ENCODE measurements at places on chromosomes 1 and 21.

DNA sequence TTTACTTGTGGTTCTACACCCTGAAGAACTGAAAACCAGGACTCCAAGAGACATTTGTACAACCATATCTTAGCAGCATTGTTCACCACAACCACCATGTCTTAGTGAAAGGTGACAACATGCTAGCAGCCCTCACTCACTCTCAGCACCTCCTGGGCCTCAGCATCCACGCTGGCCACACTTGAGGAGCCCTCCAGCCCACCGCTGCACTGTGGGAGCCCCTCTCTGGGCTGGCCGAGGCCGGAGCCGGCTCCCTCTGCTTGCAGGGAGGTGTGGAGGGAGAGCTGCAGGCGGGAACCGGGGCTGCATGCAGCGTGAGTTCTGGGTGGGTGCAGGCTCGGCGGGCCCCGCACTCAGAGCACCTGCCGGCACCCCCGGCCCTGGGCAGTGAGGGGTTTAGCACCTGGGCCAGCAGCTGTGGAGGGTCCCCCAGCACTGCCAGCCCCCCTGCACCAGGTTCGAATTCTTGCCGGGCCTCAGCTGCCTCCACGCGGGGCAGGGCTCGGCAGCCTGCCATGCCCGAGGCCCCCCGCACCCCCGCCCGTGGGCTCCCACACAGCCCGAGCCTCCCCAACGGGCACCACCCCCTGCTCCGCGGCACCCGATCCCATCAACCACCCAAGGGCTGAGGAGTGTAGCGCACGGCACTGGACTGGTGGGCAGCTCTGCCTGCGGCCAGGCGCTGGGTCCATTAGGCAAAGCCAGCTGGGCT is 9.2 kb downstream of the C1orf159 start:
- no peaks in the 10 kb centered on the region for H3K27me3 ChIP-seq
- no peaks in the 10 kb centered on the region for H3K4me1 ChIP-seq
- H3K4me3 ChIP-seq: no peak overlapping the region
- H3K27ac ChIP-seq: no peak overlapping the region
- no peaks in the 10 kb centered on the region for H3K36me3 ChIP-seq

- no peak for DNase-seq
- H3K27ac ChIP-seq: no peak overlapping the region
- no peaks in the 10 kb centered on the region for H3K36me3 ChIP-seq
- no peaks in the 10 kb centered on the region for H3K27me3 ChIP-seq
- peaks cover 9% of the 10 kb centered on the region for H3K4me1 ChIP-seq
Measured at GRCh38 chr1:186535388-186536133, 74.6 kb upstream of the PDC start.

DNA sequence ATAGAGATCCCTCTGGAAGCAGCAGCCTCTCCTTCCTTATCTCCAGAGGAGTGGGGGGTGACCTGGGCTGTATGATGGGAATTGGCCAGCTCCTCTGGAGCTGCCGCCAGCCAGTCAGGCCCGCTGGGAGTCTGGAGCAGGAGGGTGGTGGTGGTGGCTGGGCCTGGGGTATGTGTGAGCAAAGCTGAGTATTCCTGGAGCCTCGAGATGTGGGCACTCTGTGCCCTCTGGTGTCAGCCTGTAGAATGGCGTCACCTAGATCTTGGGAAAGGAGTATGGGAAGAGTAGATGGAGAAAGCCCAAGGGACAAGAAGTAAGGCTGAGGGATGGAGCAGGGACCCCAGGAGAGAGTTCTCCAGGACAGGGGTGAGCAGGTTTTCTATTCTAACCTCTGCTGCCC is 16.0 kb downstream of the VANGL2 start:
- no peaks in the 10 kb centered on the region for H3K4me1 ChIP-seq
- no peaks in the 10 kb centered on the region for H3K27me3 ChIP-seq
- DNase-seq: no peak
- no peaks in the 10 kb centered on the region for H3K36me3 ChIP-seq
- H3K4me3 ChIP-seq: no peak overlapping the region
- no peak overlapping the region for H3K27ac ChIP-seq

DNA sequence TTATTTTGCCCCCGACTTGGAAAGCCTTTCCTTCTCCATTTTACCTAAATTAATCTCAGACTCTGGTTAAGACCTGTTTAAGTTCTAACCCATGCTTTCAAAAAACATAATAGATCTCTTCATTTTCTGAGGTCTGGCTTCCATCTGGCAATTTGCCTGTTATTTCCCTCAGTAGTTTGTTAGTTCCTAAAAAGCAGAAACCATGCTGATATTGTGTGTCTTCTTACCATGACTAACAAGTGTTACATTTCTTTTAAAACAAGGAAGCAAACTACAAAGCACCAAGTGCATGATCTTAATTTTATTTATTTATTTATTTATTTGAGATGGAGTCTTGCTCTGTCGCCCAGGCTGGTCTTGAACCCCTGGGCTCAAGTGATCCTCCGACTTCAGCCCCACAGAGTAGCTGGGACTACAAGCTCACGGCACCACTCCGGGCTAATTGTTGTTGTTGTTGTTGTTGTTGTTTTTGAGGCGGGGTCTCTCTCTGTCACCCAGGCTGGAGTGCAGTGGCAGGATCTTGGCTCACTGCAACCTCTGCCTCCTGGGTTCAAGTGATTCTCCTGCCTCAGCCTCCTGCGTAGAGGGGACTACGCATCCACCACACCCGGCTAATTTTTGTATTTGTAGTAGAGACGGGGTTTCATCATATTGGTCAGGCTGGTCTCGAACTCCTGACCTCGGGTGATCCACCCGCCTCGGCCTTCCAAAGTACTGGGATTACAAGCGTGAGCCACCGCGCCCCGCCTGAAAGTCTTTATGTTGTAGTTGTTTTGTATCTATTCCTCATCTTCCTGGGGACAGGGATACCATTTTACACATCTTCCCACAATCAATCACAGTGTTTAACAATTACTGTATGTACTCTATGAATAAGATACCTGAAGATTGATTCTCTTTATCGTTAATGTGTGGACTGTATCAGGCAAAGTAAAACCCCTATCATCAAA is 1.3 kb upstream of the PATJ start:
- no peaks in the 10 kb centered on the region for H3K27me3 ChIP-seq
- peak overlapping the region; percentile 96 for H3K27ac ChIP-seq

GRCh38 chr1:170707959-170708655 is 44.2 kb downstream of the PRRX1 start:
- DNase-seq: no peak
- H3K36me3 ChIP-seq: no peaks in the 10 kb centered on the region
- H3K4me1 ChIP-seq: peaks cover 7% of the 10 kb centered on the region
- no peak overlapping the region for H3K4me3 ChIP-seq
- H3K27me3 ChIP-seq: no peaks in the 10 kb centered on the region

- H3K27ac ChIP-seq: peak overlapping the region; percentile 68
- no peaks in the 10 kb centered on the region for H3K36me3 ChIP-seq
- peaks cover 24% of the 10 kb centered on the region for H3K4me1 ChIP-seq
- no peak overlapping the region for H3K4me3 ChIP-seq
Measured at GRCh38 chr1:224457782-224458144, 23.2 kb upstream of the WDR26 start.

DNA sequence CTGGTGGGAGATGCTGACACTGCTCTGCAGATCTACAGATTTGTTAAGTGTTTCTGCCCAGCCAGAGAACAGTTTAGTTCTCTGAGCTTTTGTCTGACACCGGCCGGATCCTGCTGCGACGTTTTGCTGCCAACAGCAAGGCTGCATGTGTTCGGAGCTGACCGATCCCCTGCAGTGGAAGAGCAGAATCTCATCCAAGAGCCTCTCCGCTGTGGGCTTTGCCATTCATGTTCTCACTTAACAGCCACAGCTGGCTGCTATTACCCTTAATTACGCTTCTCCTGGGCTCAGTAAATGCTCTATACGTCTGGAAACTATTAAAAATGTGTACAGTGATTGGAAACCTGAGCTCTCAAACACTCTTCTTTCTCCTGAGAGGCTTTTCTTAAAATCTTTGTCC is 105.3 kb downstream of the BCAR3 start:
- H3K4me1 ChIP-seq: peaks cover 47% of the 10 kb centered on the region
- no peaks in the 10 kb centered on the region for H3K27me3 ChIP-seq
- H3K4me3 ChIP-seq: no peak overlapping the region
- DNase-seq: no peak
- peak overlapping the region; percentile 49 for H3K27ac ChIP-seq

- no peak overlapping the region for H3K27ac ChIP-seq
- H3K36me3 ChIP-seq: no peaks in the 10 kb centered on the region
- no peaks in the 10 kb centered on the region for H3K27me3 ChIP-seq
- no peak for DNase-seq
- no peak overlapping the region for H3K4me3 ChIP-seq
Measured at GRCh38 chr1:210631399-210631798, 302.7 kb downstream of the HHAT start.

DNA sequence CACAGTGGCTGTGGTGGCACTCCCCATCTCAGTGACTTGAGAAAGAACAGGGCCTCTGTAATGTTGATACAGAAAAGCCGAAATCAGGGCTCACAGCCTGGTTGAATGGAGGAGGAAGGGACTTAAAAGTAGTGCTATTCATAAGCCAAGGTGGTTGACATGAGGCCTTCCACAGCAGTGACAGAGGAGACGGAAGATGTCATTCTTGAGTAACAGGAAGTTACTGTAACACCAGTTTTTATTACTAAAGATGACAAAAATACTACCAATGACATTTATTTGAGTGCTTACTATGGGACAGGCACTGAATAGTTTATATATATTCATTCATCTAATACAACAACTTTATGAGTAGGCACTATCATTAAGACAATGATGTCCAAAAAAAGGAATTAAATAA is 52.8 kb upstream of the GNG12 start:
- H3K27me3 ChIP-seq: no peaks in the 10 kb centered on the region
- H3K27ac ChIP-seq: no peak overlapping the region
- no peaks in the 10 kb centered on the region for H3K4me1 ChIP-seq

DNA sequence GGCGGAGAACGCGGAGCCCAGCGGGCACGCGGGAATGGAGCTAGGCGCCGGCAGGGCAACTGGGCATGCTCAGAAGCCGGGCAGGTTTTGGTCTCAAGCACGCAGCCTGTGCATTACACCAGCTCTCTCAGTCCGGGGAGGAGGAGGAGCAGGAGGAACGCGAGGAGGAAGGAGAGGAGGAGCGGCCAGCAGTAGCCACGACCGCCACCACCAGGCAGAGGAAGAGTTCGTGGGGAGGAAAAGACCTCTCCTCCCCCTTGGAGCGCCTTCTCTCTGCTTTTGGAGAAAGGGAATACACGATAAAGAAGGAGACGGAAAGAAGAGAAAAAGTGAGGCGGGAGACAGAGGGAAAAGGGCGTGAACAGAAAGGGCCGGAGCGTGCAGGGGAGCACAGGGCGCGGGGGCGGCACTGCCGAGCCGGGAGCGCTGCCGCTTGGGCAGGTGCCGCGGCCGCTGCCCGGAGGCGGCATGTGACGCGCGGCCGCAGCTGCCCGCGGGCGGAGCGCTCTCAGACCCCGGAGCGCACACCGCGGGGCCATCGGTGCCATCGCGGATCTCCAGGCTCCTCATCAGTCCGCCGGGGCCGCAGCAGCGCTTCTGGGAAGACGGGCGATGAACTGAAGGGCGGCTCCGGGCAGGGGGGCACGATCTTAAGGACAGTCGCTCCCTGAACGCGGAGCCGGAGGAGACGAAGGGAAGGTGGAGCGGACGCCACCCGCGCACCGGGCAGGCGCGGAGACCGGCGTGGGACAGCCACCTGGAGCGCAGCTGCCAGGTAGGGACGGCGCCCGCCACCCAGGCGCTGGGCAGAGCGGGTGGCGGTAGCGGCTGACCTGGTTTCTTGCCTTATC is at the start of gene CHRM3:
TSS of gene CHRM3 (plus strand) at position 116 of the 851 bp plus-strand sequence. CDS start 520,884 bp downstream, outside the sequence.
- H3K27ac ChIP-seq: peak within 1 kb of the TSS; percentile 81
- peaks cover 6% of the 10 kb centered on the region for H3K4me1 ChIP-seq
- no peak for DNase-seq
- no peaks in the 10 kb centered on the region for H3K36me3 ChIP-seq
- H3K27me3 ChIP-seq: peaks cover 30% of the 10 kb centered on the region

- peaks cover 6% of the 10 kb centered on the region for H3K27me3 ChIP-seq
- H3K4me1 ChIP-seq: no peaks in the 10 kb centered on the region
- no peak overlapping the region for H3K4me3 ChIP-seq
- no peak for DNase-seq
- H3K27ac ChIP-seq: no peak overlapping the region
Measured at GRCh38 chr1:202245391-202245790, 51.8 kb downstream of the LGR6 start.

DNA sequence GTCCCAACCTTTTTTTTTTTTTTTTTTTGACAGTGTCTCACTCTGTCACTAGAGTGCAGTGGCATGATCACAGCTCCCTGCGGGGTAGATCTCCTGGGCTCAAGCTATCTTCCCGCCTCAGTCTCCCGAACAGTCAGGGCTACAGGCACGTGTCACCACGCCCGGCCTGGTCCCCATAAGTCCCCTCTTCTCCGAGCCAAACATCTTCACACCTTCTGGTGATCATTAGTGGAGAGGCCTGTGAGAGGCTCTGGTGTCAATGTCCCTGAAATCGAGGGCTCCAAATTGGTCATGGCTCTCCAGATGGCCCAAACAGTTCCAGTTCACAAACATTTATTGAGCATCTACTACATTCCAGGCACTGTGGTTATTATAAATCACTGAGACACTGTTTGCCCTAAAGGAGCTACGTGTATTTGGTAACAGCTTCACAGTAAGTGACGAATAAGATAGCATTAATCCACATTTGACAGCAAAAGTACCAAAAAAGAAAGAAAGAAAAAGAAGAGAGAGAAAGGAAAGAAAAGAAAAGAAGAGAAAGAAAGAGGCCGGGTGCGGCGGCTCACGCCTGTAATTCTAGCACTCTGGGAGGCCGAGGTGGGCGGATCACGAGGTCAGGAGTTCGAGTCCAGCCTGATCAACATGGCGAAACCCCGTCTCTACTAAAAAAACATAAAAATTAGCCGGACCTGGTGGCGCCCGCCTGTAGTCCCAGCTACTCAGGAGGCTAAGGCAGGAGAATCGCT is 867 bp upstream of the TIMM17A start:
- H3K27ac ChIP-seq: peak overlapping the region; percentile 78
- H3K4me3 ChIP-seq: peak overlapping the region; percentile 88
- DNase-seq: no peak
- H3K4me1 ChIP-seq: peaks cover 11% of the 10 kb centered on the region
- peaks cover 24% of the 10 kb centered on the region for H3K36me3 ChIP-seq

GRCh38 chr21:32330784-32331311 is 32.2 kb downstream of the MRAP start:
- no peaks in the 10 kb centered on the region for H3K36me3 ChIP-seq
- peaks cover 15% of the 10 kb centered on the region for H3K4me1 ChIP-seq
- H3K27me3 ChIP-seq: no peaks in the 10 kb centered on the region

DNA sequence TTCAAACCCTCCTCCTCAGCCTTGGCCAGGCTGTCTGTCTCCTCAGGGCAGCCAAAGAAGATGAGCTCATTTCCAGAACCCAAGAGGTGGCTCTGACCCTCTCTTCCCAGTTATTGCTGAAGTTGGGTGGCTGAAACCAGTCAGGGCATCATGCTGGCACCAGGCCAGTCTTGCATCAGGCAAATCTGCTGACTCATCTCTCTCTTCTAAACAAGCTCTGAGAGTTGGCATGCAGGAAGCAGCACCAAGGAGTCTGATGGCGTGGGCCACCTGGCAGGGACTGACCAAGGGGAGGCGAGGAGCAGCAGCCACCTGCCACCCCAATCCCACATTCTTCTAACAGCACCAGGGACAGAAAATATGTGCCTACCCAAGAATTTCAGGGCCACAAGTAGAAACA is 104.8 kb upstream of the ATP1A1 start:
- H3K4me3 ChIP-seq: no peak overlapping the region
- DNase-seq: no peak
- no peaks in the 10 kb centered on the region for H3K4me1 ChIP-seq
- H3K27ac ChIP-seq: no peak overlapping the region
- H3K36me3 ChIP-seq: no peaks in the 10 kb centered on the region
- H3K27me3 ChIP-seq: no peaks in the 10 kb centered on the region
